ENCODE measurements at places on chromosomes 6 and 20.
A peak's percentile ranks its signal among the peaks of the same experiment; 100 is the strongest.

GRCh38 chr20:37871751-37872150 is 31.2 kb upstream of the VSTM2L start:
- no peak for DNase-seq

DNA sequence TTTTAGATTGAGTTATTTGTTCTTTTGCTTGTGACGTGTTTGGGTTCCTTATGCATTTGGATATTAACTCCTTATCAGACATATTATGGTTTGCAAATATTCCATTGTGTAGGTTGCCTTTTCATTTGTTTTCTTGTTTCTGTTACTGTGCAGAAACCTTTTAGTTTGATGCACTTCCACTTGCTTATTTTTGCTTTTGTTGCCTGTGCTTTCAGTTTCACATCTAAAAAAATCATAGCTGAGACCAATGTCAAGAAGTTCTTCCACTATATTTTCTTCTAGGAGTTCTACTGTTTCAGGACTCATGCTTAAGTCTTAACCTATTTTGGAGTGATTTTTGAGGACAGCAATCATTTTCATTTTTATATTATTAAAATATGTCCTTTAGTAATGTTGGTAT is 113.5 kb downstream of the EPM2A start:
- DNase-seq, result no peak

- DNase-seq, result no peak
Measured at GRCh38 chr6:152188011-152188410, 380.5 kb downstream of the ESR1 start.

GRCh38 chr20:50693001-50693400 is 1.7 kb upstream of the RIPOR3 start:
- DNase-seq, result no peak

DNA sequence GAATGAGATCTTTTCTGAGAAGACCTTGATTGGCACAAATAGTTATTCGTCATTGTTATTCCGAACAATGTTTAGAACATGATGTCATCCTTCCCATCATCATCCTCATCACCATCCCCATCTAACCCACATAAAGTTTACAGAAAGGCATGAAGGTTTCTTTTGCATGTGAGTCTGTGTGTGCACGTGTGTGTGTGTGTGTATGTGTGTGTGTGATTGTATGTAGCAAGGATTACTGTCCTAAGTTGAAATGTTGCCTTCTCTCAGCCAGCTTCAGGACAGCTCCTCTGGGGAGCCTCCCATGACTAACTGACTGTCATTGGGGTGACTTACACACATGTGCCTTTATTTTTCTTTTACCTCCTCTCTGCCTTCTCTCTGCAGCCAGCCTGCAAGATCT is 113.5 kb downstream of the SLC22A3 start:
- DNase-seq, result no peak

DNA sequence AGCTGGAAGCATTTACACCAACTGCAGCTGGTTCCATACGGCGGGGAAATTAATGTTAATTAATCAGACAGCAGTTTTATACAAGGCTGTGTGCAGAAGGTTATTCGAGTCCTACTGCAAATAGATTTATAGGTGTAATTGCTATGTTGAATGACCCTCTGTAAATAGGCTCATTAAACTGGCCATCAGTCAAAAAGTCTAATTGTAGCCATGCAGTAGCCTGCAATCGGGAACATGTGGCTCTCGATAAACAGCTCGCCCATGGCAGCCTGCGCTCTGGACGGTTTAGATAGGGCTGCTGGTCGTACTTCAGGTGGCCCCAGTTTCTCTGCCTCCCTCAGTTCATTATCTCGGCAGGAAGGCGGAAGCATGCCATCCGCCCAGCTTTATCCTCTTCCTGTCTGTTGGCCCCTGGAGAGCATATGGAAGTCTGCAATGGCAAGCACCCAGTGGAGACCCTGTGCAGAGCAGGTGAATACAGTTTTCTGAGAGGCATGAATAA is 143.2 kb downstream of the MBOAT1 start:
- no peak for DNase-seq

DNA sequence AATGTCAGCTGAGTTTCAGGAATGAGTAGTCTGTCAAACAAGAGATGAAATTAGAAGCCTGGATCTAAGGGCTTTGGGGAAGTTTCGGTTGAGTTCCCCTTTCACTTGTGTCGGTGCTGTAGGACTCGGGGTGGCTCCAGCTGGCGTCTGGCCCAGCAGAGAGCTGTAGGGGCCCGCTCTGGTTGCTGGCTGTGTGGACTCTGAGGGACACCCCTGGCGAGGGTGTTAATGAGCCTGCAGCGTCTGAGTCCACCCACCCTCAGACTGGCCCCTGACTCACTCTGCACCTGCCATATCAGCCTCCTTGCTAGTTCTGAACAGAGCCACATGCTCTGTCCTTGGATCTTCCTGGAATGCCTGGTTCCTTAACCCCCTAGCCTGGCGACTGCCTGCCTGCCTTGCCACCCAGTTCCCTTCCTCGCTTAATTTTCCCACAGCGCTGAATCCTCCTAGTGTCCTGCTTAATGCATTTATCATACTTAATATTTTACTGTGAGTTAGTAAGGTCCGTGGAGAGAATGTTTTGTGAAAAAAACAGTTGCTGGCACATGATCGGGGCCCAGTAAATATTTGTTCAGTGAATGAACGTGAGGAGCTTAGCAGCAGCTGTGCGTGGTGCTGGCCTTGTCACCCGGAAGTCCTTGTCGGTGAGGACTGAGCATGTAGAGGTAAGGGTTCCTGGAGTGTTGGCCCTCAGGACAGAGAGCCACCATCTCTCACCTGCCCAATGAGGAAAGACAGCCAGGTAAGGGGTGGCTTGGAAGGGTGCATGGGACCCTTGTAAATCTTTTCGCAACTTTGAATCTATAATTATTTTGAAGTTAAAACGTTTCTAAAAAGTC is 1.6 kb downstream of the DNAJC5 start:
- peak; percentile 31 for DNase-seq

GRCh38 chr6:56938649-56939191 is 16.2 kb upstream of the BEND6 start:
- no peak for DNase-seq

DNA sequence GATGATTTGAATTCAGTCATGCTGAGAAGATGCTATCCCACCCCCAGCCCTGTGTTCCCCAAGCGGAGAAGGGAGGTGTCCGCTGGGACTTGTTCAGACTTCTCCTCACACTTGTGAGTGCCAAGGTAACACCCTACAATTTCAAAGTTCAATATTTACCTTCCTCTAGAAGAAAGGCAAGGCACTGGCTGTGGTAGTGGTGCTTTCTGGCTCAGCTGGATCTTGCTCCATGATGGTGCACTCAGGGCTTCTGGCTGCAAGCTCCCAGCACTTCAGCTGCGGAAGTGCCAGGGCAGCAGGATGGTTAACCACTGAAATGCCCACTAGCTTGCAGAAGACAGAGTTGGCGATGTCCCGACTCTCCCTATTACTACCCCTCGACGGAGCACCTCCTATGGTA is 135.4 kb downstream of the MTFR2 start:
- DNase-seq, result no peak

DNA sequence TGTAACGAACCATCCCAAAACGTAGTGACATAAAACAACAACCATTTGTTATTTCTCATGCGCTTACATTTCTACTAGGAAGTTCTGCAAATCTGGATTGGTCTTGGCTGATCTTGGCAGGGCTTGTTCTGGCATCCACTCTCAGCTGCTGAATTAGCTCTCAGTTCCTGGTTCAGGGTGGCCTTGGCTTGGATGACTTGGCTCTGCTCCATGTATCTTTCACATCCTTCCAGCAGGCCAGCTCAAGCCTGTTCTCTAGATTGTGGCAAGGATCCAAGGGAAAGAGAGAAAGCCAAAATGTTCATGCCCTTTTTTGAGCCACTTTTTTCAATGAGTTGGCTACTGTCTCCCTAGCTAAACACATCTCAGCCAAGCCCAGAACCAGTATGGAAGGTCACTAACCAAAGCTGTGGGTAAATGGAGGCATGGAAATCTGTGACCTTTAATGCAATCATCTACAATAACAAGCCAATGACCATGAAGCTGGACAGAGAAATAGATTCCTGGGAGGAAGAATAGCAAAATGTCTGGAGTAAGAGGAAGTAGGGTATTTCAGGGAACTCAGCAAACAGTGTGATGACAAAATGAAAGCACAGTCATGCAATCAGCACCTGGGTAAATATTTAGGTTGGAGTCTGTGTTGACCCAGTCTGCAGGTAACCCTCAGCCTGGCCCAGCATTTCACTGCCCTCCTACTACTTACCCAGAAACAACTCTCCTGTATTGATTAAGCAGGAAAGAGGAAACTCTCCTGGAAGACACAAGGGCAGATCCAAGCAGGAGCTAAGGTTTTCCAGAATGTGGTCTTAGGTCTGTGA is 32.7 kb upstream of the SNAP25 start:
- DNase-seq, result peak; percentile 45

GRCh38 chr6:101396548-101397173 is 3.2 kb downstream of the GRIK2 start:
- no peak for DNase-seq

GRCh38 chr20:17568045-17568788 is 1.7 kb upstream of the DSTN start:
- no peak for DNase-seq

GRCh38 chr6:27452496-27452897 is 20.4 kb downstream of the ZNF184 start:
- no peak for DNase-seq

DNA sequence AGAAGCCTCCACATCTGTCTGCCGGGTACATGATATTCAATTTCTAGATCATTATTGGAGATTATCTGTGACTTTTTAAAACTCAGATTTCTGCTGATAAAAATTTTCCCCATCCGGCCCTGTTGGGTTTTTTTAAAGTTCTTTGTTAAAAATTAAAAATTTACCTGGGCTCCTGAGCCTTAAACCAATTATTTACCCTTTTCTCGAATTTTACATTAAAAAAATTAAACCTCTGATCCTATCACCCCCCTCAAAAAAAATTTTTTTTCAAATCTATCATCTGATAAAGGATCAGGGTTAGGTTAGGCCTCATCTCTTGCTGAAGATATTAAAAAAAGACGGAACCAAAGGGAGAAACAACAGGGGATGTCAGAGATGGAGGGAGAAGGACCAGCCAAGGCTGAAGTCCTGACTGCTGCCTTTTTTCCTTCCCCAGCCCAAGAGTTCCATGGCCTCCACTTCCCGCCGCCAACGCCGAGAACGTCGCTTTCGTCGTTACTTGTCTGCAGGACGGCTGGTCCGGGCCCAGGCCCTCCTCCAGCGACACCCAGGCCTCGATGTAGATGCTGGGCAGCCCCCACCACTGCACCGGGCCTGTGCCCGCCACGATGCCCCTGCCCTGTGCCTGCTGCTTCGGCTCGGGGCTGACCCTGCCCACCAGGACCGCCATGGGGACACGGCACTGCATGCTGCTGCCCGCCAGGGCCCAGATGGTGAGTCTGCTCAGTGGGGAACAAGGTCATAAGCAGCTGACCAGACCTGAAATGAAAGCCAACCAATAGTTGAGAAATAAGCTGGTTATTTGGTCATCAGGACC is 527 bp downstream of the NFKBIL1 start:
- DNase-seq, result no peak

DNA sequence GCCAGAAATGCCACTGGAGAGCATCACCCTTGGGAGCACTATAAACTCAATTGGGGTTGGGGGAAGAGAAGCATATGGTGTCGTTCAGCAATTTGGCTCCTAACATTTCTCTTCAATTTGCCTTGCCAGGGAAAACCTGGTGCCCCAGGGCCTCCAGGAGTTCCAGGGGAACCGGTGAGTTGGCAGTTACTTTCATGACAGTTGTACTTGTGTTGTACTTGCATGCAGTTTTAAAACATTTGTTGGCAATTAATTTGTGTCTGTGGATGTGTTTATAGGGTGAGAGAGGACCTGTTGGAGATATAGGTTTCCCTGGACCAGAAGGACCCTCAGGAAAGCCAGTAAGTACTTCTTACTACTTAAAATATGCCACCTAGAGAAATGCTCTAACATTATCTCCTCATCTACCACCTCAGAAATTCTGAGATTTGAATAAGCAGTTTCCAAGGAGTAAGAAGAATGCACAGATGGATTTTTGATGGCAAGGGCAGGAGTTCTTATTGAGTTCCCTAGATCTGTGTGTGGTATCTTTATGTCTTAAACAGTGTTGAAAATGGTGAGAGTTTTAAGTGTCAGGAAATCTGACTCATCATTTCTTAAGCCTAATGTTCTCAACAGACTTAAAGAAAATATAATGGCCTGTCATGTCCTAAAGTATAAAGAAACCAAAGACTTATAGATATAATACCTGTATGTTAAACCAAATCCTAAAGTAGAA is 122.5 kb downstream of the COL9A1 start:
- DNase-seq, result no peak

GRCh38 chr6:168314948-168315347 is 4.6 kb downstream of the DACT2 start:
- DNase-seq, result no peak

DNA sequence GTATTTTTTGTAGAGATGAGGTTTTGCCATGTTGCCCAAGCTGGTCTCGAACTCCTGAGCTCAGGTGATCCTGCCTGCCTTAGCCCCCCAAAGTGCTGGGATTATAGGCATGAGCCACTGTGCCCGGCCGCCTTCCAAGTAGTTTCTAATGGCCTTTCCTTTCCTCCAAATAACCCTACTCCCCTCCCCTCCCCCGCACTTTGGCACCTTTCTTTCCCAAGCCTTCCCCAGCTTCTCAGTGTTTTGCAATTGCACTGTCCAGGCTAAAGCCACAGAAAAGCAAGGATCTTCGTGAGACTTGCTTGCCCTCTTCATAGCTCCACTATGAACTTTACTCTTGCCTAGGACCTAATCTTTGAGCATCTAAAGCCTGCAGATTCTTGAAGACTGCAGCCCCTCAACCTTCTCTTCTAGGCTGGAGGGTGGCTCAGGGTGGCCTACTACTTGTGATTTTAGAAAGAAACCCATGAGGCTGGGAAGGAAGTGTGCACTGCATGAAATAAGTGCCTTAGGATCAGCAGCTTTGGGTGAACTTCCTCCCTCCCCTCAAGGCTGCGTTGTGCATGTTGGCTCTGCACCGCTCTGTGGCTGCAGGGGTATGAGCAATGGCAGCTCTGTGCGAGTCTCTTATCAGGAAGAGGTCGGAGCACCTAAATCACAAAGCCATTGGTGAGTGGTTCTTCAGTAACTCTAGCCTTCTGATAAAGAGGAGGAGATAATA is 152.4 kb upstream of the SNX9 start:
- DNase-seq, result no peak

- no peak for DNase-seq
Measured at GRCh38 chr20:17811628-17811965, 111.8 kb downstream of the BANF2 start.

DNA sequence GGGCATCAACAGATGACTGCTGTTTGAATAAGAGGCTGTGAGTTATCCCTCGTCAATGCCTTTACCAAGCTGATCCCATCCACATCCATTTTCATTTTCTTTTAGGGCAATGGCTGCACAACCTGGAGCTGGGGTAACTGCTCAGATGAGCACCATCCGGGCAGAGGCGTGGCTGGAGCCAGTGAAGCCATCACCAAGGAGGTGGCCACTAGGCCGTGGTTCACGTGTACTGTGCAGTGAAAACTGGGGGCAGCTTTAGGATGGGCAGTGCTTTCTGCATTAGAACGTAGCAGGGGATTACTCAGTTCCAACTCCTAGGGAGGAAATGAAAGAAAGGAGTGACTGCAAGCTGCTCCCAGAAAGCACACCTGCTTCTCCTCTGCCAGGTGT is 51.2 kb downstream of the RRBP1 start:
- DNase-seq, result no peak
